ENCODE measurements at places on chromosomes 12 and 14.
A peak's percentile ranks its signal among the peaks of the same experiment; 100 is the strongest.

DNA sequence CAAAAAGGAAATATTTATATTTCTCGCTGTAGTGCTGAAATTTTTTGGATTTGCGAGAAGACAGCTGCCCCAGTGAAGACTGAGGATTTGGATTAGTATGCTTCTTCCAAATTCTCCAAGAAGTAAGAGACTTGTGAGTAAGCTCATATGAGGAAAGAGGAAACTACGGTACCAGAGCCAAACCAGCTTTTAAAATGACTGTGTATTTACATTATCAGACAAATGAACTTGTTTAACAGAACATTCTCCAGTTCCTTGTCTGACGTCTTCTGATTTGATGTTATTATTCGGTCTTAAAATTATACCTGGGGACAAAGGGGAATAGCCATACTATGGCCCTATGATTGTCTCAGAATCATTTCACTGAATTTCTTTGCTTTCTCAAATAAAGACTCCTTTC lies 8.0 kb downstream of the CLEC12B start:
- no peak for DNase-seq

DNA sequence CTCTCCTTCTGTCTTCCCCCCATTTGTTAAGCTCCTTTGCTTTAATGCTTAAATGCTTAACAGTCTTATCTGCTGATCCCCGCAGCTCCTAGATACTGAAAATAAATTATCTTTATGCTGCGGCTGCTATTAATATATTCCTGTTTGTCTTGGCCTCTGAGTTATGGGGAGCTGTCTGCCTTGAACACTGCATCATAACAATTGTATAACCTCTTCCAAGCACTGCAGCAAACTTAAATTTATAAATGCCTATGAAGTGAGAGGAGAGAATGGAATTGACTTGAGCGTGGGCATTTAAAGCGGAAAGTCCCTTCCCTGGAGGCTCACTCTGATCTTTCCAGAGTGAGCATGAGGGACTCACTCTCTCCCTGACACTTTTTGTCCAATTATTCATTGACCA lies 23.1 kb upstream of the DCP1B start:
- DNase-seq, result peak; percentile 22

DNA sequence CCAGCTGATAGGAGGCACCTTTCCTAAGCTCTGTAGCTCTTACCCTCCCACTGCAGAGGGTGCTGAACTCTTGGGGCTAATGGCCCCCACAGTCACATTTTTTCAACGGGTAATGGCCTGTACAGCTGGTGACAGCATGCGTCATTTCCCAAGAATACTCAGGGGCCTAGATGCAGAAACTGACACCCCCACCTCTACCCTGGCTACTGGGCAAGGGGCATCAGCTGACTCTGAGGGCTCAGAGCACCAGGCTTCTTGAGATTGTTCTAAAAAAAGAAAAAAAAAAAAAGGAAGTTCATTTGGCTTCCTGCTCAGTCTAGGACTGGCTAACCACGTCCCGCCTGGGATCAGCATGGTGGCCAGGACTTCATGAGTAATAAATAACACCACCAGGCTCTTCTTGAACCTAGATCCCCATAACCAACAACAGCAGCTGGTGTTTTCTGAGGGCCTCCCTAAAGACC lies 35.2 kb downstream of the ZFP36L1 start:
- no peak for DNase-seq

DNA sequence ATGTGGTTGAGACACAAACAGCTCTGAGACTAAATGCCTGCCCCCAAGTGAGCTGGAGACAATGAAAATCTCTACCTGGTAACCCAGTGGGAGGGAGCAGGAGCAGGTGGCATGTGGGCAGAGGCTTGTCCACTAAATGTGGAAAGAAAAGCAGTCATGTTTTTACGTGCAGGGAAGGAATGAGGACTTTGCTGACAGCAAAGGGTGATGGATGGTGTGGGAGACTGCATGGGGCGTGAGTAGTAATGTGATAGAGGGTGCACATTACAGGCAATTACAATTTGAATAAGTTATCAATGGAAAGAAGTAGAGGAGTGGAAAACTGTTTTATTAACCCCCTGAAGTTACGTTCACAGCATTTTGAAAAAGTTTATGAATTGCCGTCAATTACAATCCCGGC lies 176.6 kb downstream of the NRXN3 start:
- DNase-seq, result no peak

GRCh38 chr12:20507056-20507455 lies 138.7 kb downstream of the PDE3A start:
- DNase-seq, result no peak

Data from adipocyte (in vitro differentiated cells).